Activated T-helper 1 cell treated with Interleukin-2 at 50 U/mL for 16 hours (primary cell): ENCODE measurements at places on chromosomes 7 and 10.

DNA sequence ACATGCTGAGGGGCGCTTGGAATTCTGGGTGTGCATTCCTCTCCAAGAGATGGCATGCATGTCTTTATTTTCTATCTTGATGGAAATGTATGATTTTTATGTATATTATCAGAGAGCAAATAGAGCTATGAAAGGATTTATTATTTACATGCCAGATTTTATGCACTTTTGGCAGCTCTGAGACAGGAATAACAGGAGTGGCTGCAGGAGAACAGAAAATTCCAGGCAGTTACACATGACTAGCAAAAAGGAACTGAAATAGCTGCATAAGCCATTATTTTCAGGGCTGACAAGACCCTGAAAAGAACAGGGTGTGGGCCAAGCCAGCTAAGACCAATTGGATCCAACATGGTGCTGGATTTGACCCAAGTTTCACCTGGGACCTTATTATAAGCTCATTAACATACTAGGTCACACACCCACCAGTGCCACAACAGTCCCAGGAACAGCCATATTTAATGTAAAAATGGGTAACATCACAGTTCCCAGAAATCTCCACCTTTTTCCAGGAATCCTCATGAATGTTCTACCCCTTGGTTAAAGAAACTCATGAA lies 43.2 kb upstream of the ACSL5 start:
- no peak for DNase-seq

DNA sequence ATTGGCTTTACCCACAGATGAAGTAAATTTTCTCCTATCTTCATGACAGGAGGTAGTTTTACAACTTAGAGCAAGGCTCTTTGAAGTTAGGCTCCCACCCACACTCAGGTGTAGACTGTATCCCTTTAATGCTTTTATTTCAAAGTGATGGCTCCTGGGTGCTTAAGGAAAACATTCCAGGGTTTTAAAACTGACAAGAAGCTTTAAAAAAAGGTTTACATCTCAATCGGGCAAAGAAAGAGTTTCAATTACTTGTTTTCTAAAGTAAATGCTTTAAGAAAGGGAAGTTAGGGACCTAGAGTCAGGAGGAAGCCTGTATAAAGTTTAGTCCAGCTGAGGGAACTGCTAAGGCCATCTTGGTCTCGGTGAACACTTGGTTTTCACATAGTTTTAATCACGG lies 1153.8 kb upstream of the C7orf33 start:
- DNase-seq = no peak

DNA sequence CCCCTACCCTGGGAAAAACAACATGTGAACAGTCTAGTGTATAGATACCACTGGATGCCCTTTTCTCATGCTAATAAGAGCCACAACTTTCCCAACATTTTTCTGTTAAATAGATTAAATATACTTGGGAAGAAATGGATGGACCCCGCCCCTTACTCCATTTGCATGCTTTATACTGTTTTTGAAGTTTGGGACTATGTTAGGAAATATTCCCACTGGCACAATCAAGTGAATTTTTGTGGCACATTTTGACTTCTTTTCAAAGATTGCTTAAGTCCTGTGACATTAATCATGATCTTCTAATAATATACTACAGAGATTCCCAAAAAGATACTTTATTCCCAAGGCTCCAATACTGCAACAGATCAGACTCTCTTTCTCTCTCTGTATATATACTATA lies 216.6 kb downstream of the TWIST1 start:
- DNase-seq = no peak

DNA sequence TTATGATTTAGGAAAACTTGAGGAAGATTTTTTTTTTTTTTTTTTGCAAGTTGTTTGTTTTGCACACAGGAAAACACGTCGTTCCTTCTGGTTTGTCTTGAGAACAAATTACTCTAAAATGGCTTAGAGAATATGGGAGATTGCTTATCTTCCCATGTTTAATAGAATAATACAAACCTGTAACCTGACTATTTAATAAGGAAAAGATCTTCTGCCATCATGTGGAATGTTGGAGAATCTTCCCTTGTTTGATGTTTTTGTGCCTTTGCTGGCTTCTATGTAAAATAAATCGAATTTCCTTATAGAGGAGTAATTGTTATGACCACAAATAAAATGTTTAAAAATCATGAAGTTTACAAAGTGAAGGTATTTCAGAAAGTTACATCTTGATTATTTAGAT lies 818.8 kb downstream of the GATA3 start:
- no peak for DNase-seq

DNA sequence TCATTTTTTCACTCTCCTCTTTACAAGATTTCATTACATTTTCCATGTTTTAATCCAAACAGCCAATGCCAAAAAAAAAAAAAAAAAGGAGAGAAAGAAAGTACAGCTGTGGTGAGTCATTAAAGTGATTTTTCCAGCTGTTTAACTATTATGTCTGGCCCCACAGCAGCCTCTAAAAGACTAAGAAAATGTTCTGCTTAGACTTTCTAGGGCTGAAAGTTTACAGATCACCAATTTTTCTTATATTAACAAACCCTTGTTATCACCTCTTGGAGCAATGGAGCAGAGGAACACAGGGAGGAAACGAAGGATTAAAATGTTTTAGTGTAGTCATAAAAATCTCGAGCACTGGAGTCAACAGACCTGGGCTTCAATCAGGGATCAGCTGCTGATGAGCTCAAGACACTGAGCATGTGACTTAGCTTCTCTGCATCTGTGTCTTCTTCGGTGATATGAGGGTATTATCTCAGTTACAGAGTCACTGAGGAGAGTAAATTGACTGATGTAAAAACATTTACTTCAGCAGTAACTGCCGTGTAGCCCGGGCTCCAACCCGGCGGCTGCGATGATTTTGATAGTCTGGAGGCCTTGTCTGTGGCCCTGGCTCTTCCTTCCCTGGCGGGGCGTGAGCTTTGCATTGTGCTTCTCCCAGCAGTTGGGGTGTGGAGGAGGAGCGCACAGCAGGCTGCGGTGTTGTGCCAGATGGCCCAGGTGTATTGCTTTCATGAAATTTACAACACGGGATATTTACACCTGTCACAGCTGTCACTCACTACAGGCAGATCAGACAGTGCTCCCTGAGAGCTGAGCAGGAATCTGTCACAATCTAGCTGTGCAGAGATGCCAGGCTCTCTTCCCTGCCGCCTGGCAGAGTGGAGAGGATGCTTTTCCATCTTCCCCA lies 298.3 kb upstream of the FZD8 start:
- no peak for DNase-seq

DNA sequence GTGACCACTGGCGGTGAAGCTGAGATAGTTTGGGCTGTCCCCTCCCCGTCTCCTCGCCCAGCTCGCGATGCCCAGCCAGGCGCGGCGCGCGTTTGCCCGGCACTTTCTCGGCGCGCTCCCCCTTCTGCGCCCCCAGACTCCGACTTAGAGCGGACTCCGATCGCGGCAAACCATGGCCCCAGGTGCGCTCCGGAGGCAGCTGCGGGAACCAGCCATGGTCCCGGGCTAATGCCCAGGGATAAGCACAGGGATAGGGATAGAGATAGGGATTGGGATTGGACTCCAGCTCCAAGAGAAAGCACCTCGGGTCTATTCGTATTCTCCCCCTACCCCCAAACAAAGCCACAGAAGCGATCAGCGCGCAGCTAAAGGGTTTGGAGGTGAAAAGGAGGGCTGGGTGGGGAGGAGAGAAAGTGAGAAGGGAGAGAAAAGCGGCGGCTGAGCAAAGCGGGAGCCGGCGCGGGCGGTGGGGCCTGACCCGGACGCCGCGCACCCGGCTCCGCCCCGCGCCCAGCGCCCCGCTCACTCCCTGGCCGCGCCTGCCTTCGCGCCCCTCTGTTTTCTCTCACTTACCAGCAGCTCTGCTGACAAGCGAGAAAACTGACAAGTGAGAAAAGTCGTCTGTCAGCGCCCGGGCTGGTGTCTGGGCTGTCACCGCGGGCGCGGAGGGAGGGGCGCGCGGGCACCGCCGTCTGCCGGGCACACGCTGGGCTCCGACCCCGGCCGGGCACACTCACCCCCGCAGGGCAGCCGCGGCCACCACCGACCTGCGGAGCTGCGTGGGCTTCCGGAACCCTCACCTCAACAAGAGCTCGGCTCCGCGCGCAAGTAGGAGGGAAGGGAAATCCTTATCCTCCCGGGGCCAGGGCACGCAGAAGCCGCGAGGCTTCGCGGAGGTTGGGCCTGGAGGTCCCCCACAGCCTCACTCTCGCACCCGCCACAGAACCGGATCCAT lies at the start of gene PDE1C:
Gene PDE1C (minus strand): TSS at position 2 of the 955 bp plus-strand sequence.
- no peak for DNase-seq

GRCh38 chr10:97740613-97741012 lies 3.7 kb downstream of the ZFYVE27 start:
- no peak for DNase-seq

GRCh38 chr7:46847126-46847525 lies 734.8 kb downstream of the TNS3 start:
- DNase-seq = no peak

DNA sequence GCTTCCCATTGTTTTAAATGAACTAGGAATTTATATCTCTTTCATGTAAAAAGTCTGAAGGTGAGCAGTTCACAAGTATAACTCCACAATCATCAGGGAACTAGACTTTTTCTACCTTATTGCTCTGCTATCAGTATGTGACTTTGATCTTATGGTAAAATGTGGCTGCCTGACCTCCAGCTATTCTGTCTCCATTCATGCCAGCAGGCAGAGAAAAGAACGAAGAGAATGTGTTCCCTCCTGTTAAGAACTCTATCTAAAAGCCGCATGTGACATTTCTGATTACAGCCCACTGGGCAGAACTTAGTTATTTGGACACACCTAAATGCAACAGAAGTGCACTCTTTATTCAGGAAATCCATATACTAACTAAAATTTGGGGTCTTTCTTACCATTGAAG lies 102.8 kb upstream of the MBL2 start:
- DNase-seq = no peak

GRCh38 chr7:46079421-46079820 lies 158.3 kb upstream of the IGFBP3 start:
- DNase-seq = no peak

- no peak for DNase-seq
Measured at GRCh38 chr10:96337106-96337505, 21.7 kb downstream of the OPALIN start.

- no peak for DNase-seq
Measured at GRCh38 chr7:33905389-33906032, at the start of gene BMPER. Gene BMPER (plus strand): TSS chr7:33905539. CDS start chr7:33905614, 75 bp downstream.

DNA sequence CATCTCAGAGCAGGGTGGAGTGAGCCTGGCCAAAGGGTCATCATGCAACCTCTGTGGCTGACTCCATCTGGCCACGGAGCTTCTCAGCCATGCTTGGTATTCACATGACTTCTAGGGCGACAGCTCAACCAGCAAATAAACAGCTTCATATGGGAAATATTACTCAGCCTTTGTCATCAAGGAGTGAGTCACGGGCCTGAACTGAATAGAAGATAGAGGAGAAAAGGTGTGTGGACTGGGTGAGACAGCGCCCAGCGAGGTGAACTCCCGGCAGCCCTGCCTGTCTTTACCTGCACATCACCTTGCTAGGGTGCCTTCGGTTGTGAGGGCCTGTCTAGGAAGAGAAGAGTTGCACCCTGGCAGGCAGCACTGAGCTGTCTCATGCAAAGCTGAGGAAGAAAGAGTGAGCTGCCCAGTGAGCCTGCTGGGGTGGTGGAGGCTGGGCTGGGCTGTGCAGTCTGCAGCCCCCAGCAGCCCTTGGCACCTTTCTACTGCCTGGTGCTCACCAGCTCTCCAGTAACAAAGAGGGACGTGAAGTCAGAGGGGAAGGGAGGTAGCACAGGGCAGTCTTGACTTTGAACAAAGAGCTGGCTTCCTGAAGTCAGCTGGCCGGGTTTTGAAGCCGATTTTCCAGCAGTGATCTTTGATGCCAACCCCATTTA lies 114.2 kb downstream of the EGFR start:
- DNase-seq = no peak

DNA sequence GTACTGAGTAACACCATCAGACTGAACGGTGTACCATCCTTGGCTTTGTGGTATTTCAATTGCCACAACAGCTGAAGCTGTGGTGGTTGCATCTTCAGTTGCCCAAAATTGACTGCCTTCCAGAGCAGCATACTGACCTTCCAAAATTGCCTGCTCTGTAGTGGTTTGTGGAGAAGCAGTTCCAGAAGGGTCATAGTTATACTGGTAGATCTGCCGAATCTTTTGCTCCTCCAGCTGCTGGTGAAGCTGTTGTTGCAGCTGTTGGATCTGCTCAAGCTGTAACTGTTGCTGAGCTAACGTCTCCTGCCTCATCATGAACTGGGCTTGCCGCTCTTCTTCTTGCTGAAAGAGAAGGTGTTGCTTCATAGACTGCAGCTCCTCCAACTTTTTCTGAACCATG lies 212.2 kb downstream of the PCLO start:
- DNase-seq = no peak

GRCh38 chr7:64916-65341 lies 127.4 kb upstream of the FAM20C start:
- DNase-seq = no peak

DNA sequence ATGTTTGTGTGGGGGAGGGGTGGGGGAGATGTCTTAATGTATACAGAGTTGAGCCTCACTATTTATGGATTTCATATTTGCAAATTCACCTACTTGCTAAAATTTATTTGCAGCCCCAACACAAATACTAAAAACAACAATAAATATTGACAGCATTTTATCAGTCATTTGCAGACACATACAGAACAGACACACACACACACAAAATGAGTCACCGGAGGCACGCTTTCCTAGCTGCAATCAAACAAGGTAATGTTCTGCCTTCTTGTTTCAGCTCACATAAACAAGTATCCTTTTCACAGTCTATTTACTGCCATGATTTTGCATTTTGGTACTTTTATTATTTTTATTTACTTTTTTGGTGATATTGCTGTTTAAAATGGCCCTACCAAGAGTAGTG lies 88.5 kb downstream of the IPMK start:
- no peak for DNase-seq

DNA sequence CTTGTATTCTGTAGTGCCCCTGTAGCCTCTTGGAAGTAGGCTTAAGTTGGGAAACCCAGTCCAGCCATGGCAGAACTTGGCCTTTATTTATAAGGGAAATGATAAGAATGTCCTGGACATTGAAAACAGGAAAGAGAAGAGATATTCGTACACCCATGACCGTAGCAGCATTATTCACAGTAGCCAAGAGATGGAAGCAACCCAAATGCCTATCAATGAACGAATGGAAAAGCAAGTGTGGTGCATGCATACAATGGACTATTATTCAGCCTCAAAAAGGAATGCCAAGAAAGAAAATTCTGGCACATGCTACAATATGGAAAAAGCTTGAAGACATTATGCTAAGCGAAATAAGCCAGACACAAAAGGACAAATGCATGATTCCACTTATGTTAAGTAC lies 315.3 kb downstream of the CXCL12 start:
- DNase-seq = no peak

GRCh38 chr10:113713640-113713982 lies 33.9 kb downstream of the CASP7 start:
- no peak for DNase-seq
